ENCODE measurements at places on chromosomes 11 and 22. TPM values are rescaled to one million over a fixed set of nuclear protein-coding genes. Genes with fewer than 3 reads are reported as not detected.

The FAM111B gene
- not detected for total RNA-seq

The BIK gene
- 8.4 TPM for total RNA-seq

The TRIM51 gene
- not detected for total RNA-seq

DNA sequence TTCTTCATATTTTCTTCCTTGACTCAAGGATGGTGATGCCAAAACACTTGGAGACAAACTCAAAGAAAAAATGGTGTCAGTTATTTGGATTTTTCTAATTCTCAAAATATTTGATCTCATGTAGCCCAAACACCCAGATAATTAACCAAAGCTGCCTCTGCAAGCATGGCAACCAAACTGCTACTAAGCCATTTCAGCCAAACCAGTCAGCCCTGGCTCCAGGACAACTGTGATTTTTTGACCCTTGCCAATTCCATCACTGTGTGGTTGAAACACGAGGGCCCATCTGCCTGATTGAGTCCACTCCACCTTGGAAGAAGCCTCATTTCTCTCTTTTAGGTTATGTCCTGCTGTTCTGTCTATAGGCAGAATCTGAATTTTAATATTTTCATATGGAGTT is 277.4 kb downstream of the BLID start:
- no peak for DNase-seq

GRCh38 chr22:23088199-23088604 is 17.9 kb downstream of the GNAZ start:
- DNase-seq = no peak

DNA sequence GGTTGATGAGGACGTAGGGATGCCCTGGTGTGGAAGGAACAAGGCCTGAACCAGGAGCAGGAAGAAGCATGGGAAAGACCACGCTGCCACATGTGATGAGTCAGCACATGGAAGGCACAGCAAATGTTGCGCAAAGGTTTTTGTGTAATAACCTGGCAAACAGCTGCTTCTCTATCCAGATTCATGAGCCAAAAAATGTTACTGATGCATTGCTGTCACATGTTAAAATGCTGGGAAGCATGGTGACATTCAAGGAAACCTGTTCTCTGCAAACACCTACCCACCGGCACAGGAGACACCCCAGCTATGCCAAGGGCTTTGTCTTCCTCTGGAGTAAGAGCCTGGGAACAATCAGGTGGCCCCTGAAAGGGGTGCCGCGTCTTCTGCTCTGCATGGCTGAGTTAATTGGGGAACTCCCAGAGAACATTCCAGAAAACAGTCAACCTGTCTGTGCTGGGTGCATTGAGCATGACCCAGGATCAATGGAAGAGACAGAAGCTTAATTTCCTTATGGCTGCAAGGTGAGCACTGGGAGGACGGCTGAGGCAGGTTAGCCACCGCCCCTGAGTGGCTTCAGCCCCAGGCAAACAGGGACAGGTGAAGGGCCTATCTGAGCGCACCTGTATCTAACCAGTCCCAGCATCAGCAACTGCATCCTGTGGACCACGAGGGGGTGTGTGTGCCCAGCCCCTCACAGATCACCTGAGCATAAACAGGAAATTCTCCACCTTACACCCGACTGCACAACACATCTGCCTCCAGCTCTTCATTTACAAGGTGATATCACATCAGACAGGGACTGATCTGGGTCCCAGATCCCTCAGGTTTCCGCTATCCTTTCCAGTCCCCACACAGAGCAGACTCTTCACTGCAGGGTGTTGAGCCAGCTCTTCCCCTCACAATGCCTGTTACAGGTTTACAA is 108.4 kb downstream of the GGTLC2 start:
- DNase-seq = no peak

GRCh38 chr11:56887940-56888339 is 100.8 kb upstream of the OR5AK2 start:
- DNase-seq = no peak

GRCh38 chr11:110409174-110409573 is 20.6 kb upstream of the FDX1 start:
- DNase-seq = no peak

DNA sequence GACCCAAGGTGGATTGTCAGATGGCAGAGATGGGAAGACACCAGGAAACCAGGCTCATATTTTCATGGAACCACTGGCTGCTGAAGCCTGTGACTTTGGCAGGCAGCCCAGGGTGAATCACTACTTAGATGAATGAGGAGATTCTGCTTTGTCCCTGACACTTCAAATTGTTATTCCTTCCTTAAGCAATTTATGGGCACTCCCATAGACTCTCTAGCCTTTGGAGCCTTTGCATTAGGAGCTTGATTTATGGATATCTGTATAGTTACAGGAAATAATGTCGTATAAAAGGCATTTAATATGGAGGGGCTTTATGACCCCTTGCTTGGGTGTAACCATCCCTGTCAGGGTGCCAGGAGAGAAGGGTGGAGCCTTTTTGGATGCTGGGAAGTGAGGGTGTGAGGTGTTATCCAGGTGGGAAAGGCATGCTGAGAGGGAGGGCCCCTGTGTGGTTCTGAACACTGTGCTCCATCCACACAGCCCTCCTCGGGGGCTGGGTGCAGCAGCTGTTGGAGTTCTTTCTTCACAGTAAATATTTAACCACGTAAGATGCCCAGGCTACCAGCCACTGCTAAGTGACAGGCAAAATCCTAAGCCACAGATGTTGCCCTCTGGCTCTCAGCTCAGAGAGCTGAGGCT is 35.3 kb downstream of the IL18 start:
- peak; percentile 21 for DNase-seq
